K562 (cell line): ENCODE measurements at places on chromosomes 13 and 19.

DNA sequence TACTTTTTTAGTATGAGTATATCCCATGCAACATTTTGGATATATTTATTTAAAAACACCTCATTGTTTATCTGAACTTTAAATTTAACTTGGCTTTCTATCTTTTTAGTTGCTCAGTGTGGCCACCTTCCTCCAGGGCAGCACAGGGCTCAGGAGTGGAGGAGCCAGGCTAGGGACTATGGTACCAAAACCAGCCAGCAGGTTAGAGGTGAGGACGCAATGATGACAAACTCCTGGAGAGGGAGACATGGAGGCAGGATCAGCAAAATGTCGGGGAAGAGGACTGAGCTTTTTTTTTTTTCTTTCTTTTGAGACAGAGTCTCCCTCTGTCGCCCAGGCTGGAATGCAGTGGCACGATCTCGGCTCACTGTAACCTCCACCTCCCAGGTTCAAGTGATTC, 29.6 kb upstream of the CALM3 start:
- H3K4me3 ChIP-seq, result no peak overlapping the region
- peaks cover 6% of the 10 kb centered on the region; the same call in 1 of the 3 replicates for H3K4me1 ChIP-seq
- no peaks in the 10 kb centered on the region for H3K36me3 ChIP-seq
- H3K27ac ChIP-seq, result no peak overlapping the region

GRCh38 chr13:24684600-24684998, 4.4 kb downstream of the ATP12A start:
- no peak for DNase-seq
- no peak overlapping the region for H3K4me3 ChIP-seq
- peaks cover 2% of the 10 kb centered on the region; the same call in 2 of the 3 replicates for H3K27me3 ChIP-seq
- H3K4me1 ChIP-seq, result no peaks in the 10 kb centered on the region; the same call in 1 of the 2 replicates
- no peak overlapping the region for H3K27ac ChIP-seq

GRCh38 chr19:3465552-3465951, 14.8 kb downstream of the SMIM24 start:
- DNase-seq, result peak; percentile 47
- no peak overlapping the region for H3K27ac ChIP-seq
- H3K4me3 ChIP-seq, result no peak overlapping the region
- H3K27me3 ChIP-seq, result no peaks in the 10 kb centered on the region
- peaks cover 28% of the 10 kb centered on the region for H3K4me1 ChIP-seq

DNA sequence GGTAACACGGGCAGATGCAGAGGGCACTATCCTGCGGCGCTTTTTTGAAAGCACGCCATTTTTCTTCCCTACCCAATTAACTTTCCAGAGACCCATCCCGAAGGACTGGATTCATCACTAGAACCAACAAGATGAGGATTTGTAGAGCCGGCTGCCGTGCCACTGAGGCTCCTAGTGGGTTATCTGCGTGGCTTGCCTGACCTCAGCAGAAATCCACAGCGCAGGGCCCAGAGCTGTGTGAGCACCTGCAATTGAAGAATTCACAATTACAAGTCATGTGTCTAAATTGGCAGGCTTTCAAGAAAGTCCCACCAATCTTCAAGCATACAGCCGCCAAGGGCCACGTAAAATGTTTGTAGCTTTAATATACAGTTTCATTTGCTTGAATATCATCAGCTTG, 75.5 kb downstream of the ALOX5AP start:
- H3K4me1 ChIP-seq, result no peaks in the 10 kb centered on the region
- no peak overlapping the region for H3K4me3 ChIP-seq
- peaks cover 24% of the 10 kb centered on the region for H3K27me3 ChIP-seq
- H3K36me3 ChIP-seq, result no peaks in the 10 kb centered on the region
- H3K27ac ChIP-seq, result no peak overlapping the region
- DNase-seq, result no peak

- no peak overlapping the region for H3K27ac ChIP-seq
- no peaks in the 10 kb centered on the region for H3K36me3 ChIP-seq
- H3K27me3 ChIP-seq, result no peaks in the 10 kb centered on the region
- no peak overlapping the region for H3K4me3 ChIP-seq
Measured at GRCh38 chr13:103731959-103732358, 665.7 kb upstream of the SLC10A2 start.

- no peak overlapping the region for H3K4me3 ChIP-seq
- DNase-seq, result no peak
- H3K36me3 ChIP-seq, result no peaks in the 10 kb centered on the region
- no peak overlapping the region for H3K27ac ChIP-seq
- H3K27me3 ChIP-seq, result no peaks in the 10 kb centered on the region
- H3K4me1 ChIP-seq, result no peaks in the 10 kb centered on the region
Measured at GRCh38 chr13:53298396-53298795, 269.8 kb downstream of the OLFM4 start.

GRCh38 chr19:1248786-1249297, 459 bp downstream of the MIDN start:
- peak overlapping the region; percentile 99 for H3K27ac ChIP-seq
- peaks cover 52% of the 10 kb centered on the region; the same call in 2 of the 3 replicates for H3K36me3 ChIP-seq
- H3K4me1 ChIP-seq, result peaks cover 95% of the 10 kb centered on the region
- DNase-seq, result peak; percentile 64
- H3K27me3 ChIP-seq, result no peaks in the 10 kb centered on the region

DNA sequence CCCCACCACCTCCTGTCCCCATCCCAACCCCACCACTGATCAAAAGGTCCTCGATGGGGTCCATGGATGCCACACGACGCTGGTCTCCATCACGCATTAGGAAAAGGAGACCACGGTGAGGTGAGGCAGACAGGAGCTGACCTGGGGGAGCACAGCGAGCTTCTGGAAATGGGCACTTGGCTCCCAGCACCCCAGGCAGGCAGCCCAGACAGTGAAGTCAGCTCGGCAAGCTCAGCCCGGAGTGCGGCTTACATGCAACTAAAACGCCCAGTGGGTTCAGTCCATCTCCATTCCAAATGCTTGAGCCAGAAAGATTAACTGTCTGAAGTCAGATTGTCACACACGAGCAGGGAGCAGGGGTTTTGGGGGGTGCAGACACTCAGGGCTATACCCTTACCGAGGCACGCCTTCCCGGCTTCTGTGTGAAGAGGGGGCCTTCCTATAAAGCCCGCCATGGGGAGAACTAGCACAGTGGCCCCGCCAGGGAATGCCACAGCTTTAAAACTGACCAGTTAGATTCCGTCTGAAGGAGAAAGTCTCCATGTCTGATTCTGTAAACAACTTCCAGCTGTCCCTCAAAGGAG, 79.4 kb downstream of the SPACA7 start:
- no peak overlapping the region for H3K27ac ChIP-seq
- DNase-seq, result no peak

- no peaks in the 10 kb centered on the region for H3K27me3 ChIP-seq
- H3K36me3 ChIP-seq, result peaks cover 63% of the 10 kb centered on the region; the same call in 2 of the 3 replicates
- H3K4me3 ChIP-seq, result no peak overlapping the region
- peaks cover 15% of the 10 kb centered on the region for H3K4me1 ChIP-seq
Measured at GRCh38 chr19:52665027-52665426, 26.9 kb upstream of the ZNF83 start.

DNA sequence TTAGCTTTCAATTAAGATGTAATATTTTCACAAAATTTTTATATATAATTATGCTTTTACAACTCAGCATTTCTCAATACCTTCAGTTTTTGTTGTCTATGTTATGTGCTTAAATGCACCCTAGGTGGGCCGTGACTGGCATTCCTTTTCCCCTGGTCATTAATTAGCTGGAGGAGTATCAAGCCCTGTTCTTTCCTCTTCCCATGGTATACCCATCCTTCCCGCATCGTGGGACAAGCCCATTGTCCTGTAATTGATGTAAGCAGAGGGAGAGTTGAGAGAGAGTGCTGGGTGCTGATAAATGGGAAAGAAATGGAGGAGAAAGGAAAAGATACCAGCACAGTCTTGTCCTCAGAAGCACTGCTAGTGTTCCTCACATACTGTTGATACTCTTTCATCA, 591.7 kb downstream of the GPC6 start:
- no peak overlapping the region for H3K27ac ChIP-seq
- no peaks in the 10 kb centered on the region for H3K36me3 ChIP-seq
- no peaks in the 10 kb centered on the region for H3K27me3 ChIP-seq
- no peak for DNase-seq

DNA sequence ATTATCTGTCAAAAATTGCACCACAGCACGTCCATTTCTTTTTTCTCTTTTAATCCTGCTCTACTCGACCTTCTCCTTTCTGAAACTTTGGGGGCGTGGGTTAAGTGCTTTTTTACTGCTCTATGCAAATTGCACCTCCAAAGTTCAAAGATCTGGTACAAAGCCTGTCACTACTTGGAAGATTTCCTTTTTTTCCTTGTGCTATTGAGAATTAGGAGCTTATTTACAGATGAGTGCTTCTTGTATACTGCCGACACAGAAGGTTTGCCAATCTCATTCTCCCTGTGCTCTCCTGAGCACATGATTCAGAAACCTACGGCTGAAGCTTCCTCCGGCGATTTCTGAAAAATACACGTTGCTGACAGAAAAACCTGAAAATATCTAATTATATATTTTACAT, 94.8 kb downstream of the TEX29 start:
- H3K27me3 ChIP-seq, result peaks cover 59% of the 10 kb centered on the region

- H3K27ac ChIP-seq, result no peak overlapping the region
- no peaks in the 10 kb centered on the region; the same call in 2 of the 3 replicates for H3K27me3 ChIP-seq
- no peaks in the 10 kb centered on the region for H3K36me3 ChIP-seq
Measured at GRCh38 chr19:4600893-4601292, 38.4 kb upstream of the TNFAIP8L1 start.

GRCh38 chr13:54989418-54989817, 1960.8 kb downstream of the OLFM4 start:
- no peaks in the 10 kb centered on the region for H3K4me1 ChIP-seq
- H3K36me3 ChIP-seq, result no peaks in the 10 kb centered on the region
- no peaks in the 10 kb centered on the region for H3K27me3 ChIP-seq
- H3K4me3 ChIP-seq, result no peak overlapping the region
- no peak overlapping the region for H3K27ac ChIP-seq

- no peak overlapping the region for H3K4me3 ChIP-seq
- no peaks in the 10 kb centered on the region for H3K36me3 ChIP-seq
- DNase-seq, result no peak
- H3K27ac ChIP-seq, result no peak overlapping the region
- H3K4me1 ChIP-seq, result no peaks in the 10 kb centered on the region
Measured at GRCh38 chr13:112246731-112247470, 129.3 kb upstream of the SPACA7 start.

- no peaks in the 10 kb centered on the region for H3K27me3 ChIP-seq
- H3K27ac ChIP-seq, result no peak overlapping the region
- H3K4me1 ChIP-seq, result no peaks in the 10 kb centered on the region
- no peaks in the 10 kb centered on the region for H3K36me3 ChIP-seq
- H3K4me3 ChIP-seq, result no peak overlapping the region
- no peak for DNase-seq
Measured at GRCh38 chr13:74841123-74841522, 640.8 kb downstream of the TBC1D4 start.

GRCh38 chr13:105519771-105520170, 1015.7 kb downstream of the EFNB2 start:
- no peak overlapping the region for H3K27ac ChIP-seq
- no peaks in the 10 kb centered on the region for H3K4me1 ChIP-seq
- no peak for DNase-seq
- no peaks in the 10 kb centered on the region for H3K36me3 ChIP-seq
- no peaks in the 10 kb centered on the region for H3K27me3 ChIP-seq

DNA sequence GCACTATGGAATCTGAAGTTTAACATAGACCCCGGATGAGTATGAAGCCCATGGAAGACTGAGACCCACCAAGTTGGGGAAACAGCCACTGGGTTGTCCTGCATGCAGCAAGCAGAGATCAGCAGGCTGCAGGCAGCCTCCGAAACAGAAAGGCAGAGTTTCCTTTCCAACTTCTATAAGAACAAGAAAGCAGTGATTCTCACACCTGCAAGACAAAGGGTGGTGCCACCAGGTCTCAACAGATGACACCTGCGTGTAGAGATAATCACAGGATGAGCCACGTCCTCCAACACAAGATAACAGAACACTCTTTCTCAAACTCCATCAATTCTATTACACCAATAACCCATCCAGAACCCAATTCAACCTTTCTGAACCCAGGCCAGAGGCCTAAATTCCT, 457.9 kb downstream of the FOXO1 start:
- H3K27ac ChIP-seq, result no peak overlapping the region
- H3K4me1 ChIP-seq, result no peaks in the 10 kb centered on the region
- no peak for DNase-seq
- no peaks in the 10 kb centered on the region for H3K27me3 ChIP-seq
- H3K4me3 ChIP-seq, result no peak overlapping the region
- H3K36me3 ChIP-seq, result no peaks in the 10 kb centered on the region

DNA sequence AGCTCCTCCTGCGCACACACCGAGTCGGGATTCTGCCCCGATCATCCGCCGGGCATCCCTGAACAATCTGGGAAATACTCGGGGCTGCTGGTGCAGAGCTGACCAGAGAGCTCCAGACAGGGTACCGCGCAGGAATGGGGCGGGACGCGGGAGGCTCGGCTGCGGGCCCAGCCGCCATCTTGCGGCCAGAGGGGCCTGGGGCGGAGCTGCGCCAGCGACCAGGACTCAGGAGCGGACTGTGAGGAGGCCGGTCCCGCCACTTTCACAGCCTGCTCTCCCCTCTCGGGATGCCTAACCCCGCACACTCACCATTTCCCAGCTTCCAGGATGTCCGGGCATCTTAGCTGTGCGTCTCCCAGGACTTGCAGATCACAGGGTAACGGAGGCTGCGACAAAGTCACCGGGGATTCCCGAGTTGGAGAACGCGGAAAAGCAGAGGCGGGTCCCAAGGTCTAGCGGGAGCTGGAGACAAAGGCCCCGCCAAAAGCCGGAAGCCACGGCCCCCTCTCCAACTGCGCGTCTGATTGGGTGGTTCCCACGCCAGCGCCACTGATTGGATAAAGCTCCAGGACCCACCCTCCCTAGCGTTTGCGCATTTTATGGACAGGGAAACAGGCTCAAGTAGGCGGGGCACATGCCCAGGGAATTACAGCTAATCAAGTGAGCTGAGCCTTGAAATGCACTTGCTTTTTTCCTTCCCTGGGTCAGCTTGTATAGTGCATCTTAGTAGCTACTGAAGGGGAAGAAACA, 15.8 kb upstream of the ZNF43 start:
- peak; percentile 92 for DNase-seq
- H3K4me3 ChIP-seq, result peak overlapping the region; percentile 64
- peaks cover 17% of the 10 kb centered on the region; the same call in 1 of the 3 replicates for H3K36me3 ChIP-seq
- peak overlapping the region; percentile 76 for H3K27ac ChIP-seq
- H3K4me1 ChIP-seq, result 0 out of 3 replicates have a peak, but pooled peaks cover 2% of the 10 kb centered on the region

DNA sequence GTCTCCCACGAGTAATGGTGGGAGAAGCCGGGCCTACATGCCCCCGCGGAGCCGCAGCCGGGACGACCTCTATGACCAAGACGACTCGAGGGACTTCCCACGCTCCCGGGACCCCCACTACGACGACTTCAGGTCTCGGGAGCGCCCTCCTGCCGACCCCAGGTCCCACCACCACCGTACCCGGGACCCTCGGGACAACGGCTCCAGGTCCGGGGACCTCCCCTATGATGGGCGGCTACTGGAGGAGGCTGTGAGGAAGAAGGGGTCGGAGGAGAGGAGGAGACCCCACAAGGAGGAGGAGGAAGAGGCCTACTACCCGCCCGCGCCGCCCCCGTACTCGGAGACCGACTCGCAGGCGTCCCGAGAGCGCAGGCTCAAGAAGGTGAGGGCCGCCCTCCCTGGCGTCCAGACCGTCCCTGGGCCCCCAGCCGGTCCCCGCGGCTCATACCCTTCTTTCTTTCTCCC, 1.4 kb upstream of the USF2 start:
- H3K27ac ChIP-seq, result peak overlapping the region; percentile 80
- no peaks in the 10 kb centered on the region for H3K27me3 ChIP-seq
- peak; percentile 49 for DNase-seq
- peak overlapping the region; percentile 55 for H3K4me3 ChIP-seq

- no peaks in the 10 kb centered on the region for H3K27me3 ChIP-seq
- no peaks in the 10 kb centered on the region for H3K36me3 ChIP-seq
- H3K27ac ChIP-seq, result no peak overlapping the region
- H3K4me1 ChIP-seq, result no peaks in the 10 kb centered on the region
- no peak overlapping the region for H3K4me3 ChIP-seq
Measured at GRCh38 chr13:92224052-92224821, 825.8 kb downstream of the GPC5 start.
